ENCODE measurements at places on chromosomes 16 and 17. TPM values are rescaled to one million over a fixed set of nuclear protein-coding genes. Genes with fewer than 3 reads are reported as not detected.

The CMTM2 gene
- 1.1 TPM for total RNA-seq

GRCh38 chr16:83579027-83579426 lies 228.8 kb upstream of the HSBP1 start:
- H3K27ac ChIP-seq, result no peak overlapping the region
- no peak for DNase-seq
- H3K27me3 ChIP-seq, result peaks cover 1% of the 10 kb centered on the region
- H3K4me1 ChIP-seq, result no peaks in the 10 kb centered on the region
- H3K4me3 ChIP-seq, result no peak overlapping the region

DNA sequence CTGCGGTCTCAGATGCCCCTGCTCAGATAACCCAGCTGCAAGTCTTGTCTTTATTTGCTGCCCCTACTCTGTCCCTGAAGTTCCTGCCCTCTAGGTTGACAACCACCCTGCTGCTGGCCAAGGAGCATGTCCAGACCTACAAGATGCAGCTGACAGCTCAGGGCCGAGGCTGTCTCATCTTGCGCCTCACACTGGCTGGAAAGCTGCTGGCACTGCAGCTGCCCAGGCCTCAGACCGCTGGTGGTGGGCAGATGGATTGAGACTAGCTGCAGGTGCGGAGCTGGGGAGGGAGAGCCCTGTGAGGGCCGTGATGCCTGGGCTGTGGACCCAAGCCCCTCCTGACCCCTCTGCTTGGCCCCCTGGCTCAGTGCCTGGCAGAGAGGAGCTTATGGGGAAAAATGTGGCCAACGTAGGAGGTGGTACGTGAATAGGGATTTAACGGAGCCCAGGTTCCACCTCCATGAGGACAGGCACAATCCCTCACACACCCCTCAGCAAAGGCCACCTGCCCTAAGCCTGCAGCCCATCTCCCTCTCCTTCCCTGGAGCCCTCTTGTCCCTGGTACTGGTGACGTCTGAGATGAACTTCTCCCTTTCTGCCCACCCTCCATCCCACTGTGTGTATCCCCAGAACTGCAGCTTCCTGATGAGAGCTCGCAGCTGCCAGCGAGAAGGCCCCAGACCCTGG lies 8.3 kb upstream of the GALK1 start:
- no peak for DNase-seq
- no peak overlapping the region for H3K27ac ChIP-seq

The CCL15 gene
- total RNA-seq, result 14.1 TPM

The CTRB2 gene
- total RNA-seq, result 0.33 TPM

The NEUROD2 gene
- not detected for total RNA-seq

DNA sequence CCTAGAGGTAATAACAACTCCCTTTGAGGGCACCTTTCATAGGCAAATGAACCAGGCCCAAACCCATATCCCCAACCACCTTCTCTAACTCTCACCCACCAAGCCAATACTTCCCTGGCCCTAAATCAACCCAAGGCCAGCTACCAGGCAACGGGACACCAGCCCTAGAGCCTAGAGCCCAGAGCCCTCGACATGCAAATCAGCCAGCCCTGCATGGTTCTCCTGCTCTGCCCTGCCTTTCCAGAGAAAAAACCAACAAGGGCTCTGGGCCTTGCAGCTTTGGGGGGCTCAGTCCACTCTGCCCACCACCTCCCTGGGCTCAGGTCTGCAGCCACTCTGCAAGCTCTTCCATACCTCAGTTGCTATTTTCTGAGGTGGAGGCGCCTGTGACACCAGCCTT lies 55.0 kb downstream of the PITPNM3 start:
- H3K36me3 ChIP-seq, result no peaks in the 10 kb centered on the region
- no peak overlapping the region for H3K27ac ChIP-seq
- H3K4me3 ChIP-seq, result no peak overlapping the region

GRCh38 chr17:75504347-75505151 lies 10.8 kb downstream of the CASKIN2 start:
- no peaks in the 10 kb centered on the region for H3K27me3 ChIP-seq
- peak overlapping the region; percentile 65 for H3K27ac ChIP-seq
- DNase-seq, result peak; percentile 69
- peaks cover 27% of the 10 kb centered on the region for H3K36me3 ChIP-seq
- no peak overlapping the region for H3K4me3 ChIP-seq

- no peak for DNase-seq
- H3K27ac ChIP-seq, result no peak overlapping the region
- H3K4me3 ChIP-seq, result no peak overlapping the region
- no peaks in the 10 kb centered on the region for H3K4me1 ChIP-seq
These were observed 72.3 kb upstream of the CORO6 start for GRCh38 chr17:29694918-29695563.

GRCh38 chr17:76397687-76398522 lies 13.5 kb downstream of the SPHK1 start:
- no peak overlapping the region for H3K27ac ChIP-seq
- no peaks in the 10 kb centered on the region for H3K4me1 ChIP-seq
- peaks cover 11% of the 10 kb centered on the region for H3K36me3 ChIP-seq

All from liver (tissue), 10 donors.